ENCODE measurements at places on chromosomes 1 and 21.

DNA sequence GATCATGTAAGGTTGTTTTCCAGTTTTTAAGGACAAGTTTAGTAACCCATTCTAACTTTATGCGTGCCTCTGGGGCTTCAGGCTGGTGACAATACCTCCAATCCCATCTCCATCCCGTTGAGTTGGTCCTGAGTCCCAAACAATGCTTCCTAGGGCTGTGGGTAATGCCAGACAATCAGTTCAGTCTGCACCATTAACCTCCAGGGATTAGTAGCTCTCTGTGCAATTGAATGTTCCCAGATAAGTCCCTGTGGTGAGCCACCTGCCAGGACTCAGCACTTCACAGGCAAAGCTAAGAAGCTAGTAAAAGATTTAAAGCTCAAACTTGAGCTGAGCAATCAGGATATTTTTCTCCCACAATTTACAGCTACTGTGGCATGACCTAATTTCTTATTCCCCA lies 462.2 kb upstream of the PTBP2 start:
- no peak for DNase-seq

DNA sequence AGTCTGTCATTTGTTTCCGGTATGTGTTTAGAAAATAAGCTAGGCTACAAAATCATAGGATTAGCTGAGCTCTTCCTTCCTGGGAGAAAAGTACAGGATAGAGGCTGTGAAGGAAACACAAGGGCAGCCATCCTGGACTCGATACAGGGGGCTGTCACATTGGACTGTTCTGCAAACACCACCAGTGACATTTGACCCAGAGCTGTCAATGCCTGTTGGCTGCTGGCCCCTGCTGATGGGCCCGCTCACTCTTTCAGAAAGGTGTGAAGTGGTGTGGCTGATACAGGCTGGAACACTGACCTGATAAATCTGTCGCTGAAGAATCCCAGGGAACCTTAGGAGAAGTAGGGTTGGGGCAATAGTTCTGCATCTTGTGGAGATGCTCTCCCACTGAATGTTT lies 183.1 kb downstream of the RHOU start:
- DNase-seq = no peak

GRCh38 chr1:2961081-2961480 lies 60.2 kb upstream of the ACTRT2 start:
- no peak for DNase-seq

DNA sequence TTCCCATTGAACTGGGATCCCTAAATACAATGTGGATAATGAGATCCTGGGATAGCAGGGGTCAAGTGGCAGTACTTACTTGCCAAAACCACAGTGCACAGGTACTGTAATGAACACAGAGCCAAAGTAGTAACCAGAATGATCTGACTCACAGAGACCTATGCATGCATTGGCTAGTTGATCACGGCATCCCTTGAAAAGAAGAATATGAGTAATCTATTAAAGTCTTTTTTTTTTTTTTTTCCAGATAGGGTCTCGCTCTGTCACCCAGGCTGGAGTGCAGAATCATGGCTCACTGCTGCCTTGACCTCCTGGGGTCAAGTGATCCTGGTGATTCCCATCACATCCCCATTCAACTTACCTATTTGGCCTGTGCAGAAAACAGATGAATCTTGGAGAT lies 29.4 kb upstream of the EIF4G3 start:
- DNase-seq = no peak

DNA sequence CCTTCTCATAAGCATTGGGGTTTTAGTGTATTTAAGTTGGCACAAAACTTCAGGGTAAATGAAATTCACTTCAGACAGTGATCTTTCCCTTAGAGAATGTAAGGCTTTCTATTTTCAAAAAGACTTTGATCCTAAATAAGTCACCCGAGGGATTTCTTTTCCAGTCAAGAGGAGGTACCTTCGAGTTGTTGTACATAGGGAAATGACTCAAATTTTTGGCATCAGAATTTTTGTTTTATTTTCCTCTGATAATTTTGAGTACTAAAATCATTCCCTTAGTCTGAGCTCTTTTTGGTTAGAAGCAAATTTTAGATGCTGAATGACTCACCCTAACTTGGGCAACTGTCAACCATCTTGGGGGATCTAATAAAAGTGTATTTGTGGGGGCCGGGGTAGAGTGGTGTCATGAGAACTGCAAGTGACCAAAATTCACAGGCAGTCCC lies 193.9 kb downstream of the DHRS3 start:
- no peak for DNase-seq

DNA sequence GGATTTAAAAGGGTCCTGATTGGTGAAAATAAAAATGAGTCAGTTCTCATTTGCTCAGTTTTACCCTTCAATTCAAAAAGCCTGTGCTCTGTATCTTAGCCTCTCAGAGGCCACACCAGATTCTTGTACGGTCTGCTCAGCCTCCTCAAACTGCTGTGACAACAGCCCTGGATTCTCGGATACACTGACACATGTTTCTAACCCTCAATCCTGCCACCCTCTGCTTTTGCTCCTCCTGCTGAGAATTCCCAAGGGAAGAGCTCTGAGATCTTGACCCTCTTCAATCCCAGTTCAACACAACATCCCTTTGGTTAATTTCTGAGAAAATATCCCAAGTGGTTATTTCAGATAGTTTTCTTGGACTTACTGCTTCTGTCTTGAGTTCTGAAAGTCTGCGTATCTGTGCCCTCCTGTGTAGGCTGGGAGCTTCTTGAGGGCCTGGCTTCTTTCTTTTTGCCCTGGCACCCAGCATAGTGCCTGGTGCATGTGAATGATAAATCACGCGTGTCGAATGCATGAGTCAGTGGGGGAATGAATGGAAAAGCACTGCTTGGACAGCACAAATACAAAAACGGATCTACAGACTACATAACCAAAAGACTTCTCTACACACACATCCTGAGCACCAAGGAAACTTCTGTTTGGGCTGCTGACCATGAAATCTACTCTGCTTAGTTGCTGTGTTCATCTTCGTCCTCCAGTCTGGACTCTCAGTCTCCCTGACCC lies 24.5 kb downstream of the IRF2BP2 start:
- DNase-seq = no peak

DNA sequence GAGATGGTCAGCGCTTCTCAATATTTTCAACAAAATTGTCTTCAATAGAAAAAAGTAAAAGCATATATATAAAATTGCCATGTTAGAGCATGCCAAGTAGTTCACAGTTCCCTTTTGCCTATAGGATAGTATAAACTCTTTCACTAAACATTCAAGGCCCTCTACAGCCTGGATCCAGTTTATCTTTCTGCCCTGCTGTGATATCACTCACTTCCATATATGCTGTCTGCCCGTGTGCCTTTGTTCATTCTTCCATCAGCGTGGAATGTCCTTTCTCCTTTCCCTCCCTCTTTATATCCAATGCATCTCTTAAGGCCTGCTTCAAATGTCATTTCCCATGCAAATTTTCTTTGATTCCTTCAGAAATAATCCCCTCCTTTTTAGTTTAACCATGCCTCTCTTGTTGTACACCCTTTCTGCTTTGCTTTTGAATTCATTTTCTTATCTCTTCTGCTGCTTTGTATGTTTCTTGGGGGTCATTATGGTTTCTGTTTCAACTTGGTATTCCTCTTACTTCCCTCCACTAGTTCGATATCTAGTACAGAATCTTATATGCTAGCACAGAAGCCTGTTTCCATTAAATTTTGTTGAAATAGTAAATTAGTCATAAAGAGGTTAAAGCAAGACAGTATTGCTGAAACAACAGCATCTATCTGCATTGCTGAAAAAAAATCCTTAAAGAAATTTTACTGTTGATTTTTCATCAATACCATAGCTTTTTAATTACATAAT lies 44.7 kb downstream of the XCL2 start:
- DNase-seq = no peak

- peak; percentile 72 for DNase-seq
These were observed 79.1 kb downstream of the NDUFS5 start for GRCh38 chr1:39105061-39105840.

- no peak for DNase-seq
These were observed 1.6 kb downstream of the SOX13 start for GRCh38 chr1:204074274-204075138.

DNA sequence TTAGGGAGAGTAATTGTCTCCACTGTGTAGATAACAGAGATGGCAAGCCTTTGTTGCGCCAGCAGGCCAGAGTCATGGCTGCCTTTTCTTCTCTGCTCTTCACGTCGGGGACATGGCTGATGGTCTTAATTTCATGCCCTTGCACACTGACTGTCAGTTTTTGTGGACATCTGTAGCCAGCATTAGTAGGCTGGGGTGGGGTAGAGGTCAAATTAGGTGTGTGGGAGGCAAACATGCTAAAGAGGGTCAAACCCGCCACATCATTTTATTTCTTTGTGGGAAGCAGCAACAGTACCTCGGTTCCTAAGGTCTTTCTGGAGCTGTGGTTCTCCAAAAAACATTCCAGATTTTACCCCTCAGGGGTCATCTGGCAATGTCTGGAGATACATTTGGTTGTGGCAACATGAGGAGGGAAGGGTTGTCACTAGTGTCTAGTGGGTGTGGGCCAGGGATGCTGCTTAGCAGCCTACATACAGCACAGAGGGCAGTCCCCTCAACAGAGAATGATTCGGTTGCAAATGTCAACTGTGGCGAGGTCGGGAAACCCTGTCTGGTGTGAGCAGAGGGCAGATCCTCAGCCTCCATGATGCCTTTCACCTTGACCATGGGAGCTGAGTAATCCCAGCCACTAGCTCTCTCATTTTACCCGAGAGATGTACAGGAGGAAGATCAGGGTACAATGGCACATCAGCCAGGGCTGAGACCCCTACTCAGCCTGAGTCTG lies 14.7 kb downstream of the RUNX1 start:
- no peak for DNase-seq

DNA sequence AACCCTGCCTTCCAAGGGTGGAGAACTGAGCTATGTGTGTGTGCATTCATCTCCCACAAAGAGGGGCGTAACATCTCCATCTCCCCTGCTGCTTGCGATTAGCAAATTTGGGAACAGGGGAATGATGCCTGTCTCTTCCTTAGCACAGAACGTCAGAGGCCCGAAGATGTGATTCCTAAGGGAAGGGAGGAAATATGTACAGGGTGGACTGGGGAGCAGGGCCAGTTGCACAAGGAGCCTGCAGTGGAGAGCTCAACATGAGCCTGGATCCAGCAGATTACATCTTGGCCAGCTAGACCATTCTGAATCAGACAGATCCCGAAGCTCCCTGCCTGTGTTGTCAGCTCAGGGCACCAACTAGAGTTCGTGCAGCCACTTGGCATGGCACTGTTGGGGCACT lies 118.1 kb downstream of the NGF start:
- DNase-seq = no peak

DNA sequence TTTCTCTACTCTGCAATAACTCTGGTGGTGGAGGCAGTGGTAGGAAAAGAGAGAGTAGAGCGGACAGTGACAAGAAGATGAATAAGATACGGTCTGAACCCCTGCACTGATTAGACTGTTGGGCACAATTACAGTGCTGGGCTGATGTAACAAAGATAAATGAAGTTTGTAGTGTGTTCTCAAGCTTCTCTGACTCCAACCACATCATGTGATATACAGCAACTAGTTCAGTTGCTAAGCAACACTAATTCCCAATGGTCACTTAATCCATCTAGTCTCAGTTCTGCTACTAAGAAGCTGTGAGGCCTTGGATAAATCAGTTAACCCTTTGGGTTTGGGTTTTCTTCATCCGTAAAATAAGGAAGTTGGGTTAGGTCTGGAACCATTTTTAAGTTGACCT lies 17.3 kb downstream of the DDR2 start:
- no peak for DNase-seq

GRCh38 chr1:210292231-210292871 lies 36.4 kb upstream of the HHAT start:
- DNase-seq = no peak

DNA sequence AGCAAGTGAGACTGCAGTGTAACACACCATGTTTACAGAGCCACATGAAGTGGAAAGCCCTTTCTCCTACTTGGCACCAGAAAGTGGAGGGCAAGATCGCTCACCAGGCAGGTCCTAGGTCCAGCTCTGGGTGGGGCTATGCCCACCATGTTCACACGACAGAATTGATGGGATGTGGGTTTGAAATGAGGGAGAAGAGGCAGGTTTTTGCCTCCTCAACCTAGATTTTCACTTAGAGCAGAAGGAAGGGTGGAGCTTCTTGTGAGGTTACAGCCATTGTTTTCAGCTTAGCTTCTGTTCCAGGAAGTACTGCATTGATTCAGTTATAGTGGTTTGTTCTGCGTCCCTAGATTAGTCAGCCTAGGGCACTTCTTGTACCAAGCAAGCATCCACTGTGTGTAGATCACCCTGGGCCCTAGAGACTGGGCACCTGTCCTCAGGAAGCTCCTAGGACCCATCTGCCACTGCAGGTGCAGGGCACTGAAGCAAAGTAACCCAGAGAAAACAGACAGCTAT lies 2.3 kb downstream of the CD53 start:
- DNase-seq = peak; percentile 44

- no peak for DNase-seq
These were observed 300.2 kb upstream of the DUSP10 start for GRCh38 chr1:222042120-222042519.

GRCh38 chr1:15718199-15718601 lies 17.9 kb upstream of the SLC25A34 start:
- DNase-seq = no peak

GRCh38 chr1:244084763-244085162 lies 33.7 kb downstream of the ZBTB18 start:
- DNase-seq = no peak

- DNase-seq = no peak
These were observed 11.3 kb downstream of the SPATC1L start for GRCh38 chr21:46172863-46173528.

DNA sequence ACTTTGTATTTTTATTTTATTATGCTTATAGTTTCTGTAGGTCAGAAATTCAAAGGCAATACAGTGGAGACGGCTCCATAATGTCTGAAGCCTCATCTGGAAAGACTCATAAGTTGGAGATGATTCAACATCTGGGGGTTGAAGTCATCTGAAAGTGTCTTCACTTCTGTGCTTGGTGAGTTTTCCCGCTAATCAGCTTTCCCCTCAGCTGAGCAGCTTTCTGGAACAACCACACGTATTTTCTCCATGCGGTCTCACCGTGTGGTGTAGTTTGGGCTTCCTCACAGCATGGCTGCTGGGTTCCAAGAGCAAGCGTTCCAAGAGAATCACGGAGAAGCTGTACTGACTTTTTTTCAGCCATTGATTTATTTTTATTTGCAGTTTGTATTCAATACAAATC lies 7.6 kb upstream of the DDI2 start:
- DNase-seq = no peak

GRCh38 chr1:193525917-193526710 lies 339.7 kb upstream of the B3GALT2 start:
- DNase-seq = no peak

GRCh38 chr1:150874455-150875196 lies 1.8 kb downstream of the ARNT start:
- DNase-seq = peak; percentile 28

- peak; percentile 65 for DNase-seq
These were observed 39.3 kb upstream of the EYA3 start for GRCh38 chr1:28127617-28128257.
